ENCODE measurements at places on chromosomes 12 and 14.

DNA sequence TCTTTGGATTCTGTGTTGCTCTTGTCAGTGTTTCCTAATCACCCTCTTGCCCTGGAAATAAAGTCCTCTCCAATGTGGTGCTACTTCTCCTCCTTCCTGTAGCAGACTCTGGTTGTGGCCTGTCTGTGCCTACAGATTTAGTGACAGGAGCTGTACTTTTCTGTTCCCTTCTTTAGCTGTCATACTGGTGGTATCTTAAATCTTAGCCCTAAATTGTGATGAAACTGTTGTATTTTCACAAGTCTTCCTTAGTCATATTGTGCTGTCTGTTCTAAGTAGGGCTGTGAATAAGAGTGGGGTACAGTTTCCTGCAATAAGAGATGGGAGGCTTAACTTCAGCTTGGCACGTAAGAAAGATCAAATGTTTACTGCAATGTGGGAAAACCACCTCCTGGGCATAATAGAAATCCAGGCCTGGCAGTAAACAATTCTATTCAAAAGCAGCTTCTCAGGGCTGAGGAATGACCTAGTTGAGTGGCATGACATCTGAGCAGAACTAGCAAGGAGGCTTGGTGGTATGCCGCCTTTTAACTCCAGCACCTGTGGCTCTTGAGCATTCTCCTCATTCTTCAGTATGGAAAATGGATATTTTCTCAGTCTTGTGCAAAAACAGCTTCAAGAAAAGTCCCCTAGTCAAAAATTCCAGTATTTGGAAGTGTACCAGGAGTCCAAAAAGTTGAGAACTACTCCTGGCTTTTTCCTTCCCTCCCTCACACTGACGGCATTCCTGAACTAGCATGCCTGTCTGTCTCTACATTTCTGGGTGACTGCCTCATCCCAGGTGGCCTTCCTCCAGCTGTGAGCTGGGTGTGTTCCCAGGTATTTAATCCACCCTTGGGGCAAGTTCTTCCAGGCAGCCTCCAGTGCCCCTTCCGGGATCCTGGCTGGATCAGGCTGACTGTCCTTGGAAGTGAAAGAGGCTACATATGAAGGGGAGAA, 19.5 kb downstream of the ANO6 start:
- DNase-seq = peak; percentile 67

GRCh38 chr14:78592616-78593219, 422.5 kb downstream of the NRXN3 start:
- DNase-seq = no peak

DNA sequence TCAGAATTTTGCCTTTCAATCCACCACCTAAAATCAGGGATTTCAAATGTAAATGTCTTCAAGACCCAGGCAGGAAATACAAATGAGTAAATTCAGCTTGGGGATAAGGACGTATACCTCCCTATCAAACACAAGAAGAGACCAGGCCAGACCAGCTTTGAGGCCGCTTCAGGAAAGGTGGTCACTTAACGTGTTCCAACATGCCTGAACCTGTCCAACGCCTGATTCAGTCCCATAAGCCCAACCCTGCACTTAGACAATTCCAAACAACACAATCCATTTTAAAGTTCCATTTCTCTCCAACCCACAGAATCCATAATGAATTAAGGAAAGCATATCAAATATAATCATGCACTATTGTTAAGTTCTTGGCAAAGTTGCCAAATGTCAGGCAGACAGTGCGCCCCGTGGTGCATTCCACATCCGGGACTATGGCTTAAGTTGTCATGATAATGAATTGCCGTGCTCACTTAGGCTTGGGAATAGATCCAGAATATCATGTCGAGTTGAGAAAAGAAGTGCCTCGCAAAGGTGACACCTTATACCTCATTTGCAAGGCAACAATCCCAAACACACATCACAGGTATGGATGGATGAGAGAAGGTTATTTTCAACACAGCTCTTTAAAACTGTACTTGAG, 35.5 kb downstream of the CCDC60 start:
- no peak for DNase-seq

GRCh38 chr12:20808521-20808920, 2.0 kb upstream of the SLCO1B3 start:
- DNase-seq = no peak

- DNase-seq = no peak
Measured at GRCh38 chr14:85054178-85054577, 475.8 kb upstream of the FLRT2 start.

GRCh38 chr14:33184587-33184986, 245.9 kb downstream of the NPAS3 start:
- peak; percentile 61 for DNase-seq

DNA sequence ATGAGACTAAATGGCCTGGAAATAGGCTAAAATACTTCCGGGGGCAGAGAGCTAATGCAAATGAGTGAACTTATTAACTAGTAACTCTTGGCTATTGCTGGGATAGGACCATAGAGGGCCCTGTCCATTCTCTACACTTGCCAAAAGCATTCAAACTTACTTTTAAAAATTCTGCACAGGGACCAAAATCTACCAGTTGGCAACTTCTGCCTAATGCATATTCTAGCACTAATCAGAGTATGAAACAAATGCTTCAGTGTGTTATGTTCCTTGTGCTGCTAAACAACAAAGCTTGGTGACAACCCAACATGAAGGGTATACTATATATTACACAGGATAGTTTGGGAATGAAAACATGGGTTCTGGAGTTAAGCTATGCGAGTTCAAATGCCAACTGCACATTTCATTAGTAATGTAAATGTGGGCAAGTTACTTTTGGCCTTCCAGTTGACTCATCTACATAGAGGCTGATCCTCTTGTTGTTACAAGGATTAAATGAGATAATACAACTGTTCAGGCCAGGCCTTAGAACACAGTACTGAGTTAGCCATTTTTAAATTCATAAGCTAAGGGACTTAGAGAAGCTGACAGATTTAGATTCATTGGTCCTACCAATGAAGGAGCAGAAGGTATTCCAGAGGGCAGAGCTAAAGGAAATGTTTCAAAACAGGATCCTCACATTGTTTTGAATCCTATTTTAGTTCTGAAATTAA, 32.4 kb downstream of the HIGD1C start:
- DNase-seq = peak; percentile 28
